ENCODE measurements at places on chromosomes 6 and 20.

- DNase-seq, result peak; percentile 45
Observed at GRCh38 chr6:27838945-27839625, 73.1 kb downstream of the OR2B2 start.

- peak; percentile 97 for DNase-seq
Observed at GRCh38 chr6:101083533-101084175, 202.5 kb upstream of the ASCC3 start.

DNA sequence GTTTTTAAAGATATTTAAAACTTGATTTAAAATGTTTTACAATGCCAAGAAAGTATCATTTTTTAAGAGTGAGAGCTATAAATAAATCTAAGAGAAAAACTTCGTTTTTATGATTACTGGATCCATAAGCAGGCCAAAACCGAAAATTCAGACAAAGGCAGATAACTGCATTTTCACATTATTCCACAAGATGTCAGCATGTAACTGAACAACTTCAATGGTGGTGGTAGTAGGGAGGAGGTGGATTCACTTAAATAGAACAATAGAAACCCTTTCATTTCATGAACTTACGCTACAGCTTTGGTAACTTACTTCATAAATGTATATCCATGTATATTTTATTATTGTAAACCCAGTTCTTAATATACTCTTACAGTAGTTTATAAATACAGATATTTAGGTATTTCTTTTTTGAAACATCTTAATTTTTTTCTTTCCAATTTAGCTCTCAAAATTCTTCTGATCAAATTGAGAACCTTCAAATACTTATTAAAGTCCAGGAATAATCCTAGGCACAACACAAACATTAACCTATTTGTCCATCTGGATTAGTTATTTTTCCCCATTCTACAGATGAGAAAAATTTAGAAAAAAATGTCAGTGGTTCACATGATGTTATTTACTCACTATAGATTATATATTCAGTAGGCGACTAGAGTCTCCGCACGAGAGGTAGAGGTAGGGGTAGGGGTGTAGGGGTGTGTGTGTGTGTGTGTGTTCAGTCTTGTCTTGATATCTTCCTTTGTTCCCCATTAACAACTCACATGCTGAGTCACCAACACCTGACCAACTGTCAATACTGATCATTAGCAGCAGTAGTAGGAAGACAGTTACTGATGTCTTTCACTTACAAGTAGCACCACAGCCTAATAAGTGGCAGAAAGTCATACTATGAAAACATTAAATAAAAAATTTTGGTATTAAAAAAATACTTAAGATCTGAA is 111.5 kb downstream of the ARHGAP18 start:
- DNase-seq, result peak; percentile 79

GRCh38 chr6:87341899-87342298 is 2.7 kb upstream of the C6orf163 start:
- DNase-seq, result no peak

DNA sequence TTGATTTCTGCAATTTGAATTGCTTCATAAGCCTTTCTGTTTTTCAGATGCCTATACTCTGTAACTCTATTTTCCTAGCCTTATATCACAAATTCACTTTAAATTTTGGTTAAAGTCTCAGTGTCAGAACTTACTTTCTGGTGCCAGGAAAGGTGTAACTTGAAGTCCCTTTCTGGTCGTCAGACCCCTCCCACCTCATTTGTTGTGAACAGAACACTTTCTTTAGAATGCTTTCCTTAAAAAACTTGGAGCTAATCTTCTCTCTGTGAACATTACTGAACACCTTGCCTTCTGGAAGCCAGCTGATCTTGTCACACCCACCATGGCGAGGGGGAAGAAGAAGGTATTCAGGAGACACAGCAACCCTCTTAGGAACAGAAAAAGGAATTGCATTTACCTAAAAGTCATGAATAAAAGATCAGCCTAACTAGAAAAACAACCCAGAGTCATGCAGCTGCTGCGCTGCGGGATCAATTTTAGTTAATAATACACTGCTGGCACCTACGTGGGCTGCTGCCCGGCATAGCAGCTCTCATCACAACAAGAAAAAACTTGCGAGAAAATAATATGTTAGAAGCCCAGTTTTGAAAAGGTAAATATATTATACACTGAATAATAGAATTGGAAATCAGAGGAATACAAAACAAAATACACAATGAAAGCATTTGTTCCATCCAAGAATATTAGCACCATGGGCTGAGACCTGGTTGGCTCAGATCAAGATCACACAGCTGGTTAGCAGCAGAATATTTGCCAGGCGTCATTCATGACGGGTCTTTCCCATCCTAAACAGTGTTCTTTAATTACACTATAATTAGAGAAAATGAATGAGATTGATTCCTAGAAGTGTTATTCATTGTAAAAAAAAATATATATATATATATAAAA is 5.8 kb upstream of the FAM217A start:
- no peak for DNase-seq

All from iris pigment epithelial cell (primary cell).